ENCODE measurements at places on chromosomes 13 and 19.
A peak's percentile ranks its signal among the peaks of the same experiment; 100 is the strongest.

- no peak for DNase-seq
These were observed 1145.6 kb upstream of the MIR17HG start for GRCh38 chr13:90201676-90202460.

DNA sequence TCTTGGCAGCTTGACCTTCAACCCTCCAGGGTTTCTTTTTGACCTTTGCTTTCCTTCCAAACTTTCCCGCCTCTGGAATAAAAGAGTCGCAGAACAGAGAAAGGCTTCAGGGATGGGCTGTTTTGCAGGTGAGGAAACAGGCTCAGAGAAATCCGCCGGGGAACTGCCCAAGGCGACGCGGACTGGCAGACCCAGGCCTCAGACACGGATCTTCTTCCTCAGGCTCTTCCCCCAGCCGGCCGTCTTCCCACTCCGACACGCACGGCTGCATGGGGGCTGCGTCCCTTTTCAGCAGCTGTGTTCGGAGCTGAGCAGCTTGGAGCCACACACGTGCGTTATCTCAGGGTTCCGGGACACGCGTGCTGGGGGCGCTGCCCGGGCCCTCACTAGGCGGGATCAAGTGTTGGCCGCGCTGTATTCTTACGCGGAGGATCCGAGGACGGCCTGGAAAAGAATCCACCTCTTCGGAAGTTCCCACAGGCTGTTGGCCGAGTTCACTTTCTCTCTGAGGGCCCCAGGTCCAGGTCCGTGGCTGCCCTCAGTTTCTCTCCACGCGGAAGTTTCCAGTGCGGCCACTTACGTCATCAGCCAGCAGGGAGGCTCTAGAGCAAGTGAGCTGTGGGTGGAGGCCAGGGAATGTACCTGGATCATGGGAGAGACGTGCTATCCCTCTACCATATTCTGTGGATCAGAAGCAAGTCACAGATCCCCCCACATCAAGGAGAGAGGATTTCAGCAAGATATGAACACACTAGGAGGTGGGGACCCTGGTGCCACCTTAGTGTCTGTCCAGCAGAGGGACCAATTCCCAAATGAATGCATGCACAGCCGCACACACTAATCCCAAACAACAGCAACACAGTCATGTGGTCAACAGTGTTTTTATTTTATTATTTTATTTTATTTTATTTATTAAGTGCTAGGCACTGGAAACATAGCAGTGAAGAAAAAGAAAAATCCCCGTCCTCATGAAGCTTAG, 100.4 kb downstream of the ING1 start:
- DNase-seq, result no peak

DNA sequence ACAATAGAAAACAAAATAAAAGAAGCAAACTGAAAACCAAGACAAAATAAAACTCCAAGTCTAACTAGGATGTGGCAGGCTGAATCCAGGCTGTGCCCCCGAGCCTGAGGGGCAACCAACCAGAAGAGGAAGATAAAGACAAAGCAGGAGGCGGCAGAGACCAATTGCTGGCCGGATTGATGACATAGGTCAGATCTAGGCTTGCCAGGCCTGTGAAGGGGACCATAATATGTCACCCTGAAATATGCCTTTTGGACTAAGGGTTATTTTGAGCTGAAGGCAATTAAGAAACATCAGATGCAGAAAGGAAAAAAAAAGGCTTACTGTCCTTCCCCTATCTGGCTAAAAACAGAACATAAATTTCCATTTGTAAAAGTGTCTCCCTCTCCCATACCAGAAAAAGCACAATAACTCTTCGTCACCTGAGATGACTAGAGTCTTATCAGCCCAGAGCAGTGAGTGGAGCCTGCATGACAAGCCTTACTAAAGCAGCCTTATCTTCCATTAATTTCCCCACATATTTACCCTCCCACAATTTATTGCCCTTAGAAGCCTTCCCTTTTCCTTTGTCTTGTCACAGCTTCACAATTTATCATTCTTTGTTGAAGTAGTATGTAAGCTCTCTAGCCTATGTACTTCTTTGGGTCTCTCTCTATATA, 22.8 kb downstream of the ATP8A2 start:
- DNase-seq, result no peak

DNA sequence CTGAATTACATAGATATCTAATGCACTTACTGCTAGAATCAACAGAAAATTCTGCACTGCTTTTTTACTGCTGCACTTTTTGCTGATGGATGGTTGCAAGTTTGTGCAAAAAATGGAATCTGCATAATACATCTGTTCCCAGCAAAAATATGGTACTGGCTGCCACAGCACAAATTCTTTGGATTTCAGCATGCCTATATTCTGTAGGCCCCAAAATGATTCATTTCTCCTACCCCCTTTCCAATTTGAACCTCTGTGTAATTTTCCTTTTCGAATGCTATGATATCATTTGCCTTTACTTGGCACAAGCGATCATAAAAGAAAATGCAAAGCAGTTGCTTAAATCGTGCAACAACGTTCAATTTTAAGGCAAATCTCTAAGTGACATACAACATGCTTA, 524.2 kb upstream of the NBEA start:
- DNase-seq, result no peak

- no peak for DNase-seq
These were observed 670 bp downstream of the MAP2K7 start for GRCh38 chr19:7904074-7905020.

DNA sequence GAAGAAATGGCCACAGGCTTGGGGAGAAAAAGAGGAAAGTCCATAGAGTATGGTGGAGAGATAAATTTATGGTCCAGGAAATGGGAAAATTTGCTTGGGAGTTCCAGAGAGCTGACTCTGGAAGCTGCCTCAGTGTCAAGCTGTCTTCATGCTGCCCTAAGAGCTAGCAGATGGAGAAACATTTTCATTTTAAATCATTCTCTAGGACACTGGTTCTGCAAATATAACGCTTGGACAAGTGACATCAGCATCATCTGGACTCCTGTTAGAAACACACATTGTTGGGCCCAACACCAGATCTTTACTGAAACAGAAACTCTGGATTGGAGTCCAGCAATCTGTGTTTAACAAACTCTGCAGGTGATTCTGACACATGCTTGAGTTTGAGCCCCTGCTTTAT, 592.0 kb upstream of the KLF12 start:
- no peak for DNase-seq

GRCh38 chr19:11098327-11098726, 9.1 kb downstream of the LDLR start:
- no peak for DNase-seq

DNA sequence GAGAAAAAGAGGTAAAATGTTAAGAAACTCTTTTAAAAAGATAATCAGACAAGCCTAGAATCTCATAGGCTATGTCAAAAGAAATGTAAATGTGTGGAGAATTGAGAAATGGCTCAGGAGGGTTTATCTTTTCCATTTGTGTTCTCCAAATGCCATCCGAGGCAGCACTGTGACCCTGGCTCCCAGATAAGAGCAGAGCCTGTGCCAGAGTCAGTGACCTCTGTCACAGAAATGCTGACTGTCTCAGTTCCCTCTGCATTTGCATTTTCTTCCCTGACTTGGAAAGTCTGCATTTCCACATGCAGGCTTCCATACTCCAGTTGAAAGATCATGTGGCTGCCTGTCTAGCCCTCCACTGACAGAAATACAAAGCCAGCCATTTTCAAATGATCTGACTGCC, 42.0 kb downstream of the SERTM1 start:
- DNase-seq, result no peak

- DNase-seq, result no peak
These were observed 288.1 kb downstream of the MTUS2 start for GRCh38 chr13:29108068-29108786.

- no peak for DNase-seq
These were observed 31.3 kb upstream of the EHD2 start for GRCh38 chr19:47681936-47682335.

- DNase-seq, result no peak
These were observed 5.2 kb downstream of the AKT2 start for GRCh38 chr19:40279761-40280607.

DNA sequence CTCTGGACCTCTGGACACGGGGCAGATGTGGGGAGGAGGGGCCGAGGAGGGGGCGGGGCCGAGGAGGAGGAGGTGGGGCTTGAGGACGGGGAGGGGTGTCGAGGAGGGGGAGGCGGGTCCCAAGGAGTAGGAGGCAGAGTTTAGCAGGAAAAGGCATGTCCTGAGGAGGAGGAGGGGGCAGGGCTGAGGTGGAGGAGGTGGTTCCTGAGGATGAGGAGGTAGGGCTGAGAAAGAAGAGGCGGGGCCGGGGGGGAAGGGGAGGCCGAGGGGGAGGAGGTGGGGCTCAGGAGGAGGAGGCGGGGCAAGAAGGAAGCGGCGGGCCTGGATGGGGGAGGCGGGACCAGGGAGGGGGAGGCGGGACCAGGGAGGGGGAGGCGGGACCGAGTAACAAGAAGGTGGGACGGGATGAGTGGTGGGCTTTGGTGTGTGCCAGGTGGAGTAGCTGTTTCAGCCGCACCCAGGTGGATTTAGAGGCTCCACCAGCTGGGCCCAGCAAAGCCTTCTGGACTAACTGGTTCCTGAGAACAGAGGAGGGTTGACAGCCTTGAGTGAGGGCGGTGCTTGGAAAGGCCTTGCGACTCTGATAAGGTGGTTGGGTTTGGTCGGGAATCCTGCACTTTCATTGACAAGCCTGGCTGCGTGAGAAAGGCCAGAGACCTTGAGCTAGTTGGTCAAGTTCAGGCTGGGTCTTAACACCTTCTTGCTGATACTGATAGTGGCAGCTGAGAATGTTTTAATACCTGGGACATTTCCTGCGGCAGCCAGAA, 7.7 kb downstream of the TECR start:
- peak; percentile 44 for DNase-seq

GRCh38 chr13:75803164-75803611, 167.1 kb downstream of the LMO7 start:
- no peak for DNase-seq

GRCh38 chr13:36341718-36342117, 4.5 kb downstream of the SPART start:
- DNase-seq, result peak; percentile 4

GRCh38 chr13:44778761-44779484, 202.8 kb upstream of the TSC22D1 start:
- no peak for DNase-seq

- no peak for DNase-seq
These were observed 19.8 kb upstream of the PLEKHF1 start for GRCh38 chr19:29645491-29645867.

DNA sequence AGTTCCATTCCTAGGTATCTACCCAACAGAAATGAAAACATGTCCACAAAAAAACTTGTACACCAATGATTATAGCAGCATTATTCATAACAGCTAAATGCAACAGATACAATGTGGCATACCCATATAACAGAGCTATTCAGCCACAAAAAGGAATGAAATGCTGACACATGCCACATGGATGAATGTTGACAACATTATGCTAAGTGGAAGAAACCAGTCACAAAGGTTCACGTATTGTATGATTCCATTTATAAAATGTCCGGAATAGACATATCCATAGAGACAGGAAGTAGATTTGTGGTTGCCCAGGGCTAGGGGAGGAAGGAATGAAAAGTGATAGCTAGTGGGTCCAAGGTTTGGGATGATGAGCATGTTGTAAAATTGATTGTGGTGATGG, 10.8 kb downstream of the CRYL1 start:
- DNase-seq, result no peak

DNA sequence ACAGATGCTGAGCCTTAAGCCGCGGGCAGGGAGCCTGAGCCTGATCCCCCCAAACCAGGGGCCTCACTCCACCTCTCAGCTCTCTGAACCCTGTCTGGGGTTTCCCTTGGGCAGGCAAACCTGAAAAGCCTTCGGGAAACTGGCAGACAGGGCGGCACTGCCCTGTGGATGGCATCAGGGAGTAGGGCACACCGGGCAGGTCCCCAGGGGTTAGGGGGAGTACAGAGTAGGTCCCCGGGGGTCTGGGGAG, 9.7 kb downstream of the MKNK2 start:
- no peak for DNase-seq

DNA sequence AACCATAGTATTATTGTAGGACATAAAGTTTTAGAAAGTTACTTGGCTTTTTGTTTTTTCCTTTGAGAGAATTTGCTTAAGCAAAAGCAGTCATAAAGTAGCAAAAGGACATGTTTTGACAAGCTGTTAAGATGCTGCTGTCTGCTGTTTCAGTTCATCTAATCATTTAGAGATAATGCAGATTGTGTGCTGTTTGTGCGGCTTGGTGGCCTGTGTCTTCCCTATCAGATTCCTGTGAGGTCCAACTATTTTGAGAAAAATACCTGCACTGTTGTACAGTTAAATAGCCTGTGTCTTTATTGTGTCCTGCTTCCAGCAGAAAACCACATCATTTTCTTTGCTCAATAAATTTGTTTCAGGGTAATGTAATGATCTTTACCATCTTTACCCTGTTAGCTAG, 20.0 kb downstream of the UCHL3 start:
- no peak for DNase-seq

DNA sequence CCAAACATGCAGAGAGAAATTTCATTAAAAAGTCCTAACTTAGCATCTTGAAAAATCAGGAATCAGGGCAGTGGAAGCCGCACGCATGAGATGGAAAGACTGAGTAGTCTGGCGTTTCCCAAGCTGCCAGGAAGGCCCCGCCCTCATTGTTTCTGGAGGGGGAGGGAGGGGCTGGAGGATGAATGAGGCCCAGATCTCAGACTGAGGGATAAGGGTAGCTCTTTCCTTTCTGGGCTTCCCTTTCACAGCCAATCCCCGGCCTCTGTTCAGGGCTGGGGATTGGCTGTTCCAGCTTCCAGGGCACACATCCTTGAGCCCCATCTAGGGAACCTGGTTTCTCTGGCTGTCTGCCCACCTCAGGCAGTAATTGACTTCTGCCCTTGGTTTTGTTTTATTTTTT, 7.3 kb downstream of the C19orf53 start:
- peak; percentile 90 for DNase-seq

GRCh38 chr13:100817928-100818327, 143.3 kb upstream of the TMTC4 start:
- DNase-seq, result no peak

- DNase-seq, result no peak
These were observed 45.8 kb downstream of the MTUS2 start for GRCh38 chr13:28865951-28866350.

DNA sequence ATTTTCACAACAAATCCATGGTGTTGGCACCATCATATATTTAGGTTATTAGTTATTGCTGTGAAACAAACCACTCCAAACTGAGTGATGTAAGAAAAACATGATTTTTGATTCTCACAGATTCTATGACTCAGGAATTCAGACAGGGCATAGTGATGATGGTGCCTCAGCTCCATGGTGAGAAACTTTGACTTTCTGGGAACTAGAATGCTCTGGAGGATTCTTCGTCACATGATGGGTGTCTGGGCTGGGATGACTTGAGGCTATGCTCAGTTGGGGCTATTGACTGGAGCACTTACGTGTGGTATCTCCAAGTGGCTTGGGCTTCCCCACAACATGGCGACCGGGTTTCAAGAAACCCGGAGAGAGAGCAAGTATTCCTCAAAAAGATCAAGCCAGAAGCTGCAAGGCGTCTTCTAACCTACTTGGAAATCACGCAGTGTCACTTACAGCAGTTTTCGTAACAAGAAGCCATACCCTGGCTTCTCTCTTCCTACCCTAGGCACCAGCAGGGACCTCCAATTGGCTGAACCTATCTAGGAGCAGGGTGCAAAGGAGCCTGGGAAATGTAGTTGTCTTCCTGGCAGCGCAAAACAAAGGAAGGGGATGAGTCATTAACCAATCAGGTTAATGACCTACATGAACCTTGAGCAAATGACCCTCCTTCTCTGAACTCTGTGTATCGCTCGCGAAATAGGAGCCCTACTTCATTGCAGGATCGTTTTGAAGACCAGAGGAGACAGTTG, 22.4 kb downstream of the VAV1 start:
- no peak for DNase-seq

Measured in fibroblast of gingiva (primary cell).